ENCODE measurements at places on chromosomes 5 and 9.

- no peak for DNase-seq
Observed at GRCh38 chr9:113973963-113974413, 97.9 kb downstream of the ZNF618 start.

- no peak for DNase-seq
Observed at GRCh38 chr5:176803943-176804498, 6.3 kb upstream of the UNC5A start.

- peak; percentile 67 for DNase-seq
Observed at GRCh38 chr9:100587375-100587774, 9.5 kb downstream of the CAVIN4 start.

- no peak for DNase-seq
Observed at GRCh38 chr9:36746415-36746814, 173.7 kb downstream of the MELK start.

GRCh38 chr5:39465097-39465496, 40.3 kb upstream of the DAB2 start:
- no peak for DNase-seq

GRCh38 chr9:86854898-86855523, 92.3 kb downstream of the GAS1 start:
- DNase-seq = no peak

GRCh38 chr9:97524424-97524823, 23.0 kb downstream of the TMOD1 start:
- no peak for DNase-seq

DNA sequence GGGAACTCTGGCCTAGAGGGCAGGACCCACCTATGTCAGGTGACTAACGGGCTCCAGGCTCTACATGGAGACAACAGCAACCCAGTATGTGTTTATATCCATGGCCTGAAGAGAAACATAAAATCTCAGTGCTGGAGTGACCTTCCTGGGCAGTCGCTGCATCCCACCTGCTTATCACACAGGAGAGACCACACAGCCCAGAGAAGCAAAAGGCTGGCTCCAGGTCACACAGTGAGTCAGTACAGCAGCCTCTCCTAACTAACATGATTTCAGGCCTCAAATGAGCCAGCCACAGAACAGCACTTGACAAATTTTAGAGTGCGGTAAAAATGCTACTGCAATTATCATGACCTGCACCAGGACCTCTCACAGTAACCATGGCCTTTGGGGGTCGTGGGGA, 54.0 kb upstream of the TGFBR1 start:
- no peak for DNase-seq

- DNase-seq = no peak
Observed at GRCh38 chr5:6900247-6901227, 187.3 kb downstream of the TENT4A start.
